ENCODE measurements at places on chromosomes 12 and 14.

GRCh38 chr12:27284751-27285150, 40.7 kb downstream of the STK38L start:
- DNase-seq = no peak

DNA sequence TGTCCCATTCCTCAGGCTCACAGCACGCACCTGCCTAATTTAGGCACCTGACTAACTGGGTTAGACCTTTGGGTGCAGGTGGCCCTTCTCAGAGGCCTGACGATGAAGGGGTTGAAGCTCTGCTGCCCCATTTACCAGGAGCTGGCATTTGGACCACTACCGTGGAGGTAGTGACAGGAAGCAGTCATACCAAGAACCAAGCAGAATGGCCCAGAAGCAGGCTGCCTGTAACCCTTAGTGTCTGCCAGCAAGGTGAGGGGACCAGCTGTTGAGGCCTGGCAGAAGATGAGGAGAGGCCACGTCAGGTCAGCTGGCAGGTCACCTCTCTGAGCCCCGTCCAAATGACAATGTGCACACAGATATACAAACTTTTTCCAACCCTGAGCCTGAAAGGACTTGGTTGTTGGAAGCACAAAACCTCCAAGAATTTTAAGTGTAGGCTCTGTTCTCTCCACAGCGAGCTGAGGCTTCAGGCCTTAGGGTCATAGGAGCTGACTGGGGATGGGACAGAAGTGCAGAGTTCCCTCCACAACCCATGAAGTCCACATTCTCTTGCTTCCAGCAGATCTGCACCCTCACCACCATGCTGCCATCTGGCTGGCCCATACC, 23.1 kb downstream of the VASH1 start:
- DNase-seq = no peak

DNA sequence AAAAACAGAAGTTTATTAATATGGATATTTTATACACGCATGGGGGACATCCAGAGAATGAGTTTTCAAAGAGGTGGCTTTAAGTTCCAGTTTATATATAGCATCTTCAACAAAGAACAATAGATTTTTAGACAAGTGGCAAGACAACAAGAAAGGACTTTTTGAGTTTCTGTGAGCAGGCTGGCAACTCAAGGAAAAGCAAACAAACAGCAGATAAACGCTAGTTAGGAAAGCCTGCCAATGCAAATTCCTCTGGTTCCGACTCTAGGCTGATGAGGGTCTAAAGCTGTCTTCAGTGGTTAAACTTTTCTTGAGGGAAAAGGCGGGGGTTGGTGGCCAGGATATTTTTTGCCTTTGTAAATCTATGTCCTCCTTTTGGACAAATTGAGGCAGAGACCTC, 78.4 kb upstream of the EEA1 start:
- DNase-seq = no peak

DNA sequence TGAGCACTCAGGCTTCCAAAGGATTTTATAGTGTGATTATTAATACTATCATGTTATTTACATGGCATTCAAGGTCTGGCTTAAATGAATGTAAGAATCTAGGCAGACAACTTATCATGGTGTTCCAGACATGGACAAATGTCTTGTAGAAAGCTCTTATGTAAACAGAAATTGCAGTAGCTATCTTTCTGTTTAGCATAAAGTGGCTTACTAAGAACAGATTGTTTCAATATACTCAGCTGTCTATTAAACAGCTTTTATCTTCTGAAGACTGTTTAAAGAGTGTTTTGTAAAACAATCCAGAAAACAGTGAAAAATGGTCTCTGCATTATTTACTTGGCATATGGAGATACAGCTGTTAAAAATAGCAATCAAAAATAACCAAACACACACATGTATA, 1061.8 kb upstream of the SEL1L start:
- no peak for DNase-seq

- DNase-seq = no peak
These were observed 193.8 kb downstream of the TMTC2 start for GRCh38 chr12:82880442-82880901.

DNA sequence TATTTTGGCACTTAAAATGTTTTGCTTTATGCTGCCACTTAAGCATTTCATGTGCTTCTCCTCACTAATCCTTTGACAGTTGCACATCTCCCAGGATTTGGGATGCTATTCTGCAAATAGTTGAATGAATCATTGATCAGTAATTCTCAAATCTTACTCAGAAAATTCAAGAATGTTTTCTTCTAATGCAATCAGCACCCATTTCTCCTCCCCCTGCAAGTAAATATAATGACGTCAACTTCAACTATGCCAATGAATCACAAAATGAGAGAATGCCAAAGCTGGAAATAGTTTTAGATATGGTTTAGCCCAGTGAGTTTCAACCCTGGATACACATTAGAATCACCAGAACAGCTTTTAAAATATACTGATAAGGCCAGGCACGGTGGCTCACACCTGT, 2.1 kb upstream of the BLOC1S1 start:
- no peak for DNase-seq

DNA sequence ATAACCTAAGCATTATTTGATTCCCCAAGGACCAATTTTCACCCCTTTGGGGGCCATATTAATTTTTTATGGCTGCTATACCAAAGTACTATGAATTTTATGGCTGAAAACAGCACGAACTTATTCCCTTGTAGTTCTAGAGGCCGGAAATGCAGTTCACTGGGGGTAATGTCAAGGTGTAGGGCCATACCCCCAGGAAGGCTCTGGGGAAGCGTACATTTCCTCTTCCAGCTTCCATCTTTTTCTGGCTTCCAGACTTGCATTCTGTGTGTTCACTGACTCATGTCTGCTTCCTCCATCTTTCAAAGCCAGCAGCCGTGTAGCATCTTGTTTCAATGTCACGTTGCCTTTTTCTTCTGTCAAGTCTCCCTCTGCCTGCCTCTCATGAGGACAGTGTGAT, 133.5 kb downstream of the BICD1 start:
- DNase-seq = no peak

GRCh38 chr12:4177262-4177661, 96.3 kb upstream of the CCND2 start:
- no peak for DNase-seq

DNA sequence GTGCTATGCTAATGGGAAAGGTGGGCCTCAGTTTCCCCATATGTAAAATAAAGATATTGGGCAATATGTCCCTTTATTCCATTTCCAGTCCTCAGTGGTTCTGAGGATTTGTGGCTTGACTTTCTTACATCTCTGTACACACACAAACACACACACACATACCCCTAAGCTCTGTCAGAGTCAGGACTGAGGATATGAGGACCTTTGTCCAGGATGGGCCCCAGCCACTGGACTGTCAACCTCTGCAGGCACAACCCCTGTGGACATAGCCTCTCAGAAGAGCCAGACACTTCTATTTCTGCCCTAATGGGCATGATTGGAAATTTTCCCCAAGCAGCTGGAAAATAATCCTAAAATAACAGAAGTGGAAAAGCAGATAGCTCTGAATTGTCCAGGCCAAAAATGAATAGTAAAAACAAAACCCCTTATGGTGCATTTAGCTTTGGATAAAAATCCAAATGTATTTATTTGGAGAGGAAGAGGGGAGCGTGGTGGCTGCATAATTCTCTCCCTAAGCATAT, 50.2 kb downstream of the RIN3 start:
- no peak for DNase-seq

DNA sequence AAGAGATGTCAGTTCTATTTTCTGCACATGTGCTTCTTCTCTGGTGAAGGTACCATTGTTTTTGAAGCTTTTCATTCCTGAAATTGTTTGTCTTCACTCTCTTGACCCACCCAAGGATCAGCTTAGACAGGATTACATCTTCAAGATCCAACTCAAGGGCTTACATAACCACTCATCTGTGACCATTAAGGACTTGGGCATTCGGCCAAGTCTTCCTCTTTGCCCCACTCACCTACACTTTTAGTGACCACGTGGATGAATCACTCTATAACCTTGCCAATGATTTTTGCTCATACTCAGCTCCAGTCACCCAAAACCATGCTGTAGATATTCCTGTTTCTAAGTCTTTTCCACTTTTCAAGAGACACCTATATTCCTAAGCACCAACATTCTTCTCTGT, 36.5 kb upstream of the SSTR1 start:
- DNase-seq = no peak

DNA sequence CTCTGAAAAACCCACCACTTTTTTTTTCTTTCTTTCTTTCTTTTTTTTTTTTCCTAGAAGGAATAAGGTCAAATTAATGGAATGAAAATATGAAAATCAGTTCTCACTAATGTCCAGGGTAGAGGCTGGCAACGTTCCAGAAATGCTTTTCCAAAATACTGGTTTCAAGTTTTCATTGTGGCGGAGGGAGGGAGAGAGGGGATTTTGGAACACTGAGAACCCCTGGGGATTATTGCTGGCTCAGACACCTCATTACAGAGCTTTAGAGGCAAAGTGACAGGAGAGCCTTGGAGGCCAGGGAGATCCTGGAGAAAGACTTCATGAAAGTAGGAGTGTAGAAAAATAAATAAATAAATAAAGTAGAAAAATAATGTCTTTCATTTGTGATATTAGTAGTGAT, 45.4 kb downstream of the ALX1 start:
- no peak for DNase-seq

DNA sequence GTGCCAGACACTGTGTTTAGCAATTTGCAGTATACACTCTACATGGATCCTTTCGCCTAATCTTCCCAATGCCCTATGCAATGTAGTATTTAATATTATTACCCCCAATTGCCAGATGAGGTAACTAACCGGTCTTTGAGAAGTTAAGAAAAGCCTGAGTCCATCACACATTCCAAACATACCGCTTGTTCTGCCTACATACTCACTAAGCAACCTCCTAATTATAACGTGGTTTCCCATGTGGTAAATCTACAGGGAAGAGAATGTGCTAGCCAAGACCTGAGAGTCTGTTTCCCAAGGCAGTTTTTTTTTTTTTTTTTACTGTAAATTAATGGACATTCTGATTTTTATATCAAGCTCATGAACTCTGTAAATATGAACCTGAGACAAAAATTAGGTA, 37.2 kb downstream of the ATP2B1 start:
- DNase-seq = no peak
